NCI-H1436 treated with DMSO at 0.1 percent for 48 hours (cell line): ENCODE measurements at places on chromosomes 11 and 22.

DNA sequence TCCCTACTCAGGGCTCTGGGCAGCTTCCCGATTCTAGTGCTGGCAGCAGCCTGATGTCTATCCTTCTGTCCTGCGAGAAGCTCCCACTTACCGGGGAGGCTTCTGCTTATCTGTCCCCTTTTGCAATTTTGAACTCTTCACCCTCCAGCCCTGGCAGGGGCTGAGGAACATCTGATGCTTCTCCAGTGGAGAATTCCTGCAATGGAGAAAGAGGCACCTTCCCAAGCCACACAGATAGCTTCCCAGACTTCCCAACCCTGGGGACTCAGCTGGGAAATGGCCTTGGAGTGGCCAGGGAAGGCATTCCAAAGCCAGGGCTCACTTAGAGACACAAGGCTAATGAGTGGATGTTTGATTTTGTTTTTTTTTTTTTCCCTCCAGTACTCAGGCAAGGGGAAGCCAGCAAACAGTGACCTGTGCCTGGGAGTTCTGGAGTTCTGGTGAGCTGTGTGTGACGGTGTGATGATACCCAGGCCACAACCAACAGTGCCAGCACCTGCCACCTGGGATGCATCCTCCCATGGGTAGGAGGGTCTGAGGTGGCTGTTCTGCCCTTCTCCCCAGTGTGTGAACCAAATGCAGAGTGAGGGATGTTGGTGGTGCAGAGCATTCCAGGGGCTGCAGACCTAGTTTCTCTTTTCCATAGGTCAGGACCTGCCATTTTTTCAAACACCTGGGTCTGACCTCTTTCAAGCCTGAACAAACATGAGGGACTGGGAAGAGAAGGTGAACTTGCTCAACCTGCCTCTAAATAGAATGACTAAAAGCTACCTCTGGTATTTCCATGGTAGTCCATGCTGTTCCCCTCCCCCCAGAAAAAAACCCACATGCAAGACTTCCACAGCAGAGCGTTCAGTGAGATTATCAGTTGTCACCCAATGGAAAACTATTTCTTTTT, 95.1 kb downstream of the CCDC81 start:
- no peak for DNase-seq

DNA sequence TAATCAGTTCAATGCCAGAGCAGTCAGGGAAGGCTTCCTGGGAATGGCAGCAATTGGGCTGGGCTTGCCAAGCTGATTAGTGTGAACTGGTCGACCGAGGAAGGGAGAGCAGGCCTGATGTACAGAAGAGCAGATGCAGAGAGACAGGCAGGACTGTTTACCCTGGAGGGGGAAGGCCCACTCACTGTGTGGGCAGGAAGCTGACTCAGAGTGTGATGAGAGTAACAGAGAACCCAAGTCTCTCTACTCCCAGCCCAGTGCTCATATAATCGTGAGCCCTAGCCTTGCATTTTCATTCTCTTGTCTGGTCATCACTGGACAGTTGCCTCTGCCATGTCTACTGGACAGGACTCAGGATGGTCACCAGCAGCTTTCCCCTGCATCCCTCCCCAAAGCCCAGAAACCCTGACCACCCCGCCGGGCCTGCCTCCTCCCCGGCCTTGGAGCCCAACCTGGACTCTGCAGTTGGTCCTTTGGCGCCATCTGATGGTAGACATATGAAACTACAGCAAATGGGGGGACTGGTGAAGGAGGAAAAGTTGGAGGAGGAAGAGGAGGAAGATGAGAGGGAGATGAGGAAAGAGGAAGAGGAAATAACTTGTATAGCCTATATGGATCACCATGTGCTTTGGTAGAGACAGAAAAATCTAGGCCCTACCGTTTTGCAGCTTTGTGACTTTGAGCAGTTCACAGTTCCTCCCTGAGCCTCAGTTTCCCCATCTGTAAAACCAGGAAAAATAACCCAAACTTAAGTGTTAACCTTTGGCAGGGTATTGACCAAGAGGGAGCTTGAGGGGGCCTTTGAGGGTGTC, 43.4 kb upstream of the PRDM11 start:
- DNase-seq, result no peak

DNA sequence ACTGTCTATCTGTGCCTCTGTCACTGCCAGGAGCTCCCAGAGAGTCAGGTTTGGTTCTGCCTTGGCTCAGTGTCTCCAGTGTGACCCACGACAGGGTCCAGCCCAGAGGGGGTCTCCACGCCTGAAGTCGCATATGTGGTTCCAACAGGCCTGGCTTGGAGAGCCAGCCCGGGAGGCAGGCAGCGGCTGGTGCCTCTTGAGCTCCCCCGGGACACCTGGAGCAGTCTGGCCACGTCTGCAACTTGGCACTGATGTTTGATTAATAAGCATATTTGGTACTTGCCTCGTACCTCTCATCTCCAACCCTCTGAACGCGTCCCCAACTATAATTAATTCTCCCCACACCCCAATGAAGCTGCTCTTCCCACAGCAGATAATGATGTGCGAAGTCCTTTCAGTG, 31.7 kb upstream of the SHISAL1 start:
- DNase-seq, result no peak

DNA sequence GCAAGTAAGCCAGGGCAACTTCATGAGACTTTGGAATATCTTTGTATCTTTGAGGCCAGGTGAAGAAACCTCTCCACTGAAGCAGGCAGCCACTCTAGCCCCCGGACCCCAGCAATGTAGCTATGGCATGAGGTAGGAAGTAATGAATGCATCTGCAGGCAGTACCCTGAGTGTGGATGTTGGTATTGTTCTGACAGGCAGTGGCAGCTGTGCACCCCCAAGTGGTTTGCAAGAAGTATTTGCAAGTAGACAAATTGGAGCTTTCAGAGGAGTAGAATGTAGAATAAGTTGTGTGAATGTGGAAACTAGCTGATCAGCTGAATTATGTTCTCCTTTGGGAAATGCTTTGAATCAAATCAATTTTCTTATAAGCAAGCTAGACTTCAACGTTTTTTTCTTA, 194.4 kb upstream of the PGR start:
- DNase-seq, result no peak

GRCh38 chr11:121583825-121584224, 131.1 kb upstream of the SORL1-AS1 start:
- no peak for DNase-seq

DNA sequence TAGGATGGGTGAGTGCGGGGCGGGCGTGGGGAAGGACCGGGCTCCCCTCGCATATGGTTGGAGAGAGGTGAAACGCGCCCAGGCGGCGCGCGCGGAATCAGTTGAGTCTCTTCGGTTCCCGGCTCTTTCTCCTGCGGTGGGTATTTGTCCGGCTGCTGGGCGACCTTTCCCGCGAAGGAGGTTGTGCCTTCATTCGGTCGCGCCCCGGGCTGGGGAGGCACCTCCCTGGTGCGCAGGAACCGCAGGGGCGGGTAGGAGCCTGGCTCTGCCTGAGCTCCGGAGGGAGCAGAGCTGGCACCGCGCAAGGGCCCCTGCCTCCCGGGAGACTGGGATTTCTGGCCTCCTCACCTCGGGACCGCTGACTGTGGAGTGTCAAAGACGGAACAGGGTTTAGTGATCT, 27.5 kb downstream of the SAA4 start:
- no peak for DNase-seq

DNA sequence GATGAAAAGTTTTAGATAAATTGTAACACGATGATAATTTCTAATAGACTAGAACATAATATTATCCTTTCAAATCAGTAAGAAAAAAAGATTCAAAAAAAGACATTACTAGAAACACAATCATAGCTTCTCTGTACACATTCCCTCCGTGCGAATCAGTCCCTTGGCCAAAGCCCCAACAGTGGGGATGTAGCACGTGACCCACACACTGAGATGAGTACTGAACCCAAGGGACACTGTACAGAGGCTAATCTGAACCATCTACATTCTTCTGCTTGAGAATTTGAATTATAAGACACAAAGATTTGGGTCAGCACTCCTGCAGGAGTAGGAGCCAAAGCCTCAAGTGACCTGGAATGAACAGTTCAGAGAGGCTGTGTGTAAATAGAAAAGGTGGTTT, 353.7 kb downstream of the INSC start:
- DNase-seq, result no peak

DNA sequence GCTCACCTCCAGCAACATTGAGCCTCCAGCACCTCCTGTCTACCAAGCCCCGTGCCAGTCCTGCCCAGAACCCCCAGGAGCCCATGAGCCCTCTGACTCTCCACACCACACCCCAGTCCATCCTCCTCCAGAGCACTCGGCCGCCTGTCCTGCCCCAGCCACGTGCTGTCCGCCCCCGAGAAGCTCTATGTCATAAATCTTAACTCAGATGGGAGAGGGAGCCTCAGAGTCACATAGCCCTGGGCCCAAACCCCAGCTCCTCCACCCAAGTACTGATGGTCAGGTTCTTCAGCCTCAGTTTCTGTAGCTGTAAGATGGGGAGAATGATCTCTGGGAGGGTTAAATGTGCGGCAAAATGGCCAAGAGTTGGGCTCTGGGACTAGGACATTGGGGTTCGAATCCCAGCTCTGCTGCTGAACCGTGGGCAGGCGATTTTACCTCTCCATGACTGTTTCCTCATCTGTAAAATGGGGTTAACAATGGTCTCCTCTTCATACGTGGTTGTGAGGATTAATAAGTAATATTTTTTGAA, 27.8 kb downstream of the CYTH4 start:
- DNase-seq, result no peak

DNA sequence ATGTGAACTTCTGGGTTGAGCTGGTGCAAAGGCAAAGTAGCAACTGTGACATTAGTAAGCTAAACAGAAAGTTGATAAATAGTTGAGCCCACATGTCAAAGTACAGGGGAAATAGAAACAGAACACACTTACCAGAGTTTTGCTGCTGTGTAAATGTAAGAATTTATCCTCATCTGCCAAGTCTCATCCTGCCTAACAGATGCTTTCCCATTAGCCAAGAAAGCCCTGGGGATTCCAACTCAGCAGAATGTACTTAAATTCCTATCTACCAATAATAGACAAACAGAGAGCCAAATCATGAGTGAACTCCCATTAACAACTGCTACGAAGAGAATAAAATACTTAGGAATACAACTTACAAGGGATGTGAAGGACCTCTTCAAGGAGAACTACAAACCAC, 7.3 kb upstream of the OR51A2 start:
- DNase-seq, result no peak

- DNase-seq, result no peak
Measured at GRCh38 chr11:26045082-26045481, 286.8 kb upstream of the ANO3 start.

- no peak for DNase-seq
Measured at GRCh38 chr22:32836280-32837123, 35.0 kb downstream of the TIMP3 start.

DNA sequence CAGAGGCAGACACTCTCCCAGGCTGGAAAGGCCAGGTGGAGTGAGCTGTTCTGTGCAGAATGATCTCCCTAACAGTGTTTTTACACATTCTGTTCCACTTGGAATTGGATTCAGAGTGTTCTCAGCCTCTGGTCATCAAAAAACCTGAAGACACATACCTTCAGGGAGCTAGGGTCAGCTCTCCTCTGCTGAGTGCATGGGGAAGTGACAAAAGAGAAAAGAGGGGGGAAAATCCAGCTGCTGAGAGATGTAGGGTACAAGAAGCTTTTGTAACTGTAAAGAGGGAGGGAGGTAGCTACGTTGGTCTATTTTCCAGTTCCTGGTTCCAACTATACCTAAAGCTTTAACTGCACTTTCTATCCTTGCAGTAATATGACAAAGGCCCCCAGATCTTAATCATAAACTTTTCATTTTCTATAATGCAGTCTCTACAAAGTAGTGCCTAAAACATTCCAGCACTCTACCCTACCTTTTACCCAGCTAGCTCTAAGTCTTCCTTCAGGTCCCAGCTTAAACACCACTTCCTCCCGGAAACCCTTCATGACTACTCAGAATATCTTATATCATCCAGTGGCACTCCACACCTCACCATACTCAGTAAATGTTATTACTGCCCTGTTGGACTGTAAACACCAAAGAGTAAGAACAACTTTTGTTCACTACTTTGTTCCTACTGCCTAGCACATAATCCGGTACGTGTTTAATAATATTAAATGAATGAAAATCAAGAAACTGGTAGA, 9.2 kb downstream of the MAPK1 start:
- no peak for DNase-seq

DNA sequence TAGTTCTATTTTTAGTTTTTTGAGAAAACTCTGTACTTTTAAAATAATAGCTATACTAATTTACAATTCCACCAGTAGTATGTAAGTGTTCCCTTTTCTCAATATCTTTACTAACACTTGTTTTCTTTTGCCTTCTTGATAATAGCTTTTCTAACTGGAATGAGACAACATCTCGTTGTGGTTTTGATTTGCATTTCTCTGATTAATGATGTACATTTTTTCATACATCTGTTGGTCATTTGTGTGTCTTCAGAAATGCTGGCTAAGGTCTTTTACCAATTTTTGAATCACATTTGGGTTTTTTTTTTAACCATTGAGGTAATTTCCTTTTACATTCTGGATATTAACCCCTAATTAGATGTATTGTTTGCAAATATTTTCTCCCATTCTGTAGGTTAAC, 258.9 kb downstream of the DYNC2H1 start:
- DNase-seq, result no peak

- no peak for DNase-seq
Measured at GRCh38 chr22:41982865-41983264, 13.6 kb downstream of the SEPTIN3 start.

DNA sequence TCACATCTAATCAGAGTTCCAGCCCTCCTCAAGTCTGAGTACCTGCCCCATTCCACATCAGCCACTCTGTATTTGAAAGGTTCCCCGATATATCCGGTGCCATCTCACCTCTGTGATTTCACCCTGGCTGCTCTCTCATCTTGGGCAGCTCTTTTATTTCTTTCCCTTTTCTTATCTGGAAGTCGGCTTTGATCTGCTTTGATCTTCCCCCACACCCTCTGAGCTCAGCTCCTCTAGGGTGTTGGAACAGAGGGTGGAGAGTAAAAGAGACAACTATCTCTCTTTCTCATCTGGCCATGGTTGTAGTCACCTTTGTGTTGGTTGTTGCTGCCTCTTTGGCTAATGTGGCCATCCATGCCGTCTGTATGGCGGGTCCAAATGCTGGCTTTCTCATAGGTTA, 108.3 kb downstream of the ENTHD1 start:
- DNase-seq, result no peak

DNA sequence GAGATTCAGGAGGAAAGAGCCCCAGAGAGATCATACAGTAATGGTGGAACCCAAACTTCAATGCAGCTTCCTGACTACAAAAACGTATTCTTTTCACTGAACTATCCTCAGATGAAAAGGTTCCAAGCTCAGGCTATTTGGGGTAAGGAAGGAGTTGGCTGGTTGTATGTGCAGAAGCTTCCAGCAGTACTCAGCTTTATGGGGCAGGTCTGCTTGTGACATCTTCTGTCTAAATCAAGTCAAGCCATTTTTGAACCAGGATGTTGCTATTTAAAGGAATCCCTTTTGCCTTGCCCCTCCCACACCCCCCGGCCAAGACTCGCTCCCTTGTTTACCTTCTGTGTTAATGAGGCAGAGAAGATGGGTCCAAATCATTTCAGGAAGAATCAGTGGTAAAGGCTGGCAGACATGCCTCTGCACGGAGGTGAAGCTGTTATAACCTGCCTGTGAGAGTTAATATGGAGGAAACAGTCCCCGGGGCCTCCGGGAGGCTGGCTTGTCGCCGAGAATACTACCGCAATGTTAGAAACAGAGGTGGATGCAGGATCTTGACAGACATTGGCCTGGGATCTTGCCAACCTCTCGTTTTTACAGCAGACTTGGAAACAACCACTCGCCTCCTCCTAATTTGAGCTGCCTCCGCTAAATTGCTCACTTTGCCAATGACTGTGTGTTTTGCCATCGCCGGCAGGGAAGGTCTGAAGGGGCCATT, 45.4 kb downstream of the TIMP3 start:
- DNase-seq, result no peak

- DNase-seq, result no peak
Measured at GRCh38 chr22:42769574-42770447, 49.1 kb upstream of the A4GALT start.

GRCh38 chr11:65882120-65883057, 2.8 kb downstream of the CTSW start:
- DNase-seq, result no peak
